ENCODE measurements at places on chromosomes 12 and 14.

- no peak for DNase-seq
Measured at GRCh38 chr12:49342914-49343731, 3.6 kb upstream of the DNAJC22 start.

GRCh38 chr12:116919247-116919661, 8.5 kb downstream of the FBXW8 start:
- no peak for DNase-seq

- no peak for DNase-seq
Measured at GRCh38 chr12:49339464-49339861, 2.5 kb upstream of the C1QL4 start.

GRCh38 chr12:2829275-2829674, 5.6 kb downstream of the NRIP2 start:
- DNase-seq, result no peak

DNA sequence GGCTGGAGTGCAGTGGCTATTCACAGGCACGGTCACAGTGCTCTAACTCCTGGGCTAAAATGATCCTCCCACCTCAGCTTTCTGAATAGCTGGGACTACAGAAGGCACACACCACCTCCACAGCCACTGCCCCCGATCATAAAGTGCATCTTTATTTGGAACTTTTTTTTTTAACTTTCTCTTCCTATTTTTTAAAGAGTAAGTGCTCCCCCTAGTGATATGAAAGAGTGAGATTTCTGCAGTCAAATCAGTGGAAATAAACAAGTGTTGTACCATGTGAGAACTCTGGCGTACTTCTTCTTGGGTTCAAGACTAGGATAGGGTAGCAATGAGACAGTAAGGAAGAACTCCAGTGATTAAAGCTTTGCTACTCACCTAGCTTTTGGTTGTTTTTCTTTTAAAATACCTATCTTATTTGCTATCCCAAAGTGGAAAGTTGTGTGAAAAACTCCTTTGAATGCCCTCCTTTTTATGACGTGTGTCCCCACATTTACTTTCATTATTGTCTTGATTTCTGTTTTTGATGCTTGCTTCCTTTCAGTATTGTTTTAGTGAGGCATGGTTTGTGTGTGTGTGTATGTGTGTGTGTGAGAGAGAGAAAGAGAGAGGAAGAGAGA, 6.6 kb downstream of the PPP4R4 start:
- DNase-seq, result no peak

GRCh38 chr12:109697877-109698468, 15.7 kb upstream of the FAM222A start:
- no peak for DNase-seq

- DNase-seq, result no peak
Measured at GRCh38 chr14:73375861-73376260, 82.5 kb downstream of the NUMB start.

GRCh38 chr12:16112612-16113560, 164.6 kb downstream of the SLC15A5 start:
- DNase-seq, result no peak

GRCh38 chr14:24147761-24148428, 597 bp downstream of the RNF31 start:
- DNase-seq, result no peak

GRCh38 chr14:104643306-104643705, 38.7 kb upstream of the TMEM179 start:
- DNase-seq, result no peak

Data from right lung (tissue), 10 donors.